ENCODE measurements at places on chromosomes 1 and 21. TPM values are rescaled to one million over a fixed set of nuclear protein-coding genes. Genes with fewer than 3 reads are reported as not detected.

DNA sequence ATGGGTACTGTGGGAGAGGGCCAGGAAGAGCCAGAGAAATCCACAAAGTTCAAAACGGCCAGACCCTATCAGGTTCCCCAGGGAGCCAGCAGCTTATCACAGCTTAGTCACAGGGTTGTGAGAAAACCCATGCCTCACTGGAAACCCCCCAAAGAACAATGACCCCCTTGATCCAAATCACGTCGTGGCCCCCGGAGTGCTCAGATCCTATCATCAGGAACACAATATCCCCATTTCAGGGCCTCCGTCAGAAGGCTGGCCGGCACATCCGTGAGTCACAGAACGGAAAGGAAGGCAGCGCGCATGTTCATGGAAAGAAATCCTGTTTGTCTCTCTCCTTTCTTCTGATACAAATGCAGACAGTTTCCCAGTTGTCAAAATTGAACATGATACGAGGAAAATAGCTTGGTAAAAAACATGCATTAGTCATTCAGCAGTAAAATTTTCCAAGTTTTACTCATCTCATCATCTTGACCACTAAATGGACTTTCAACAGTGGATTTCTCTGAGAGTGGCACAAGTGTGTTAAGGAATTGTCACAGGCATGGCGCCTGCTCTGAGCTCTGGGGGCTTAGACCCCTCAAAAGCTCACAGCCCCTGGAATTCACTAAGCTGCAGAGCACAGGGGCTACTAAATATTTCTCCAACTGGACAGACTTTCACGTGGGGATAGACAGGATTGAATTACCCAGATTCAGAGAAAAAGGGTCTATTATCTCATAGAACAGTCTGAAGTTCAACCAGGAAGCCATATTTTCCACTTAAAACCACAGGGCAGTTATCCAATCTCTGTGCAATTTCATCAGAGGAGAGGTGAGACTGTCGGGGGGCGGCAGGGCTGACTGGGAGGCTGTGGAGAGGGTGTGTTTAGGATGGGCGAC lies 124.8 kb downstream of the RIPK4 start:
- H3K27ac ChIP-seq: no peak overlapping the region
- DNase-seq: no peak
- H3K4me1 ChIP-seq: no peaks in the 10 kb centered on the region

DNA sequence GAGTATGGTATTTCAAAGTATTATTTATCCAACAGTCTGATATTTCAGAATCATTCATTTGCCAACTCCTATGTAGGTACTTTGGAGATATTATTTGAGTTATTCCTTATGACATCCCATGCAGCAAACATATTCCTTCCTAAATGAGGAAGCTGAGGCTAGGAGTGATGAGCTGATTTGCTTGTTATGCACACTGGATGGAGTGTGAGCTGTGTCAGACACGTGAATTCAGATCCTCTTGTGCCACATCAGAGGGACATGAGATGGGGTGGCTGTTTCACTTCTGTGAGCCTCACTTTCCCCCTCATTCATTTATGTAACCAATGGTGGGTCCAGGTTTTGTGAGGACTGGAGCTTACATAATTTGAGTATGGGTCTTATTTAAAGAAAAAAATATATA lies 215.9 kb downstream of the DISC1 start:
- no peak for DNase-seq
- H3K27me3 ChIP-seq: no peaks in the 10 kb centered on the region
- peaks cover 7% of the 10 kb centered on the region for H3K4me1 ChIP-seq
- no peak overlapping the region for H3K4me3 ChIP-seq

DNA sequence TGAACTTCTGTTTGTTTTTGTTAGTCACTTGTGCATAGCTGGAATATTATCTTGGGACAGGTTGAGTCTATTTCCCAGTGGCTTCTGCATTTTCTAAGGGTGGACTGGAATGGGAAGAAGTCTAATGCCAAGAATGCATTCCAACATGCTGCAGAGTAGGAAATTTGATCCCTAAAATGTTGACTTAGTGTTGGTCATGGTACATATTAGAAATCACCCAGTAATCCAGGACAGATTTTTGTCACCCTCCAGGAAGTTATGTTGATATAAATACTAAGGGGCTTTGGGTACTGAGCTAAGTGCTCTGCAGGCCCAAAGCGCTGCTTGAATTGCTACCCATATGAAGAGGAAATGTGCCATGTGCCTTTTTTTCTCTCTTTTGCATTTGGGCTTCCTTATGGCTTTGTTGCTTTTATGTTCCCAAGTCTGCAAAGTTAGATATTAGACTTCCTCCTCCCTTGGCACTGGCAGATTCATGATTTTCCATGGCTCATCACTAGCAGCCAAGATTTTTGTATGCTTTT lies 10.0 kb downstream of the ARID1A start:
- peaks cover 33% of the 10 kb centered on the region for H3K4me1 ChIP-seq
- peaks cover 48% of the 10 kb centered on the region for H3K36me3 ChIP-seq
- peak overlapping the region; percentile 43 for H3K27ac ChIP-seq
- no peak for DNase-seq

Gene CSTB
- total RNA-seq: 55.8 TPM

DNA sequence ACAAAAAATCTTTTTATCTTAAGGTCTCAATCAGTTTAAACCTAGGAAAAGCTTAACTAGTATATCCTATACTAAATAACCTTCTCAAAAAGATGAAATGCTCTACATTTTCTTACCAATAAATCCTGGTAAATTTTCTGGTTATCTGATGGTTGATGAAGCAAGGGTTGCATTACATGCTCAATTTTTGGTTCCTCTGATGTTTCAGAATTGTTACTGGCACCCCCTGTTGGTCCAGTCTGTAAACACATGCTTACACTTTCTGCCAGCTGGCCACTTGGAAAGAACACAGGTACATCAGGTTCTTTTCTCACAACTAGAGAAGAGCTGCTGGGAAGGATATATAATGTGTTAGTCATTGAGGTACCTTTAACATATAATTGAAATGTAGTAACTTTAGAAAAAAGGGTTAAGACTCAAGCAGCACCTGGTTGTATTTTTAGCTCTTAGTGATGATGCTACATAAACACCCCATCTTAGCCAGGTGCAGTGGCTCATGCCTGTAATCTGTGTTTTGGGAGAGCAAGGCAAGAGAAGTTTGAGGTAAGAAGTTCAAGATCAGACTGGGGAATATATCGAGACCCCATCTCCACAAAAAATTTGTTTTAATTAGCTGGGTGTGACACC lies 30.9 kb upstream of the TAL1 start:
- DNase-seq: peak; percentile 39
- no peak overlapping the region for H3K4me3 ChIP-seq

Gene LMX1A
- total RNA-seq: not detected

- no peak within 1 kb of the TSS for H3K4me3 ChIP-seq
- DNase-seq: no peak
- H3K27ac ChIP-seq: no peak within 1 kb of the TSS
- peaks cover 4% of the 10 kb centered on the region for H3K4me1 ChIP-seq
- peaks cover 12% of the 10 kb centered on the region for H3K27me3 ChIP-seq
Measured at GRCh38 chr1:157551694-157552693, at the start of gene FCRL5. Gene FCRL5 (minus strand): TSS chr1:157552515. CDS start chr1:157552362, 153 bp downstream.

Gene ACKR1
- not detected for total RNA-seq

Gene KLF17
- total RNA-seq: not detected

DNA sequence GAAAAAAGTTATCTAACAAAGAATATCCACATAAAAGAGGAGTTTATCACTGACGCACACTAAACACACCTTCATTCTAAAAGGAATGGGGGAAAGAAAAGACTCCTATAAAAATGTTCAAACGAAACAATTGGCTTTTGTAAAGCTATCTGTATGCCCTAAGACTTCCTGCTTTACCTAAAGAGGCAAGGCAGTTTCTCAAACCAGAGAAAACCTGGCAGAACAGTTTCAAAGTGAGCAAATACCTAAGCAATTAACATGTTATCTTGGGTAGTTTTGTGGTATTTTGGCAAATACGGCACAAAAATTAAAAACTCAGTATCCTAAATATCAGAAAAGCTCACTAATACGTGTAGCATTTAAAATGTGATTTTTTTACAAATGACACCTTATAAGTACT lies 1.9 kb downstream of the PUM1 start:
- peaks cover 24% of the 10 kb centered on the region for H3K4me1 ChIP-seq
- peaks cover 35% of the 10 kb centered on the region for H3K36me3 ChIP-seq
- no peaks in the 10 kb centered on the region for H3K27me3 ChIP-seq
- peak overlapping the region; percentile 96 for H3K27ac ChIP-seq

DNA sequence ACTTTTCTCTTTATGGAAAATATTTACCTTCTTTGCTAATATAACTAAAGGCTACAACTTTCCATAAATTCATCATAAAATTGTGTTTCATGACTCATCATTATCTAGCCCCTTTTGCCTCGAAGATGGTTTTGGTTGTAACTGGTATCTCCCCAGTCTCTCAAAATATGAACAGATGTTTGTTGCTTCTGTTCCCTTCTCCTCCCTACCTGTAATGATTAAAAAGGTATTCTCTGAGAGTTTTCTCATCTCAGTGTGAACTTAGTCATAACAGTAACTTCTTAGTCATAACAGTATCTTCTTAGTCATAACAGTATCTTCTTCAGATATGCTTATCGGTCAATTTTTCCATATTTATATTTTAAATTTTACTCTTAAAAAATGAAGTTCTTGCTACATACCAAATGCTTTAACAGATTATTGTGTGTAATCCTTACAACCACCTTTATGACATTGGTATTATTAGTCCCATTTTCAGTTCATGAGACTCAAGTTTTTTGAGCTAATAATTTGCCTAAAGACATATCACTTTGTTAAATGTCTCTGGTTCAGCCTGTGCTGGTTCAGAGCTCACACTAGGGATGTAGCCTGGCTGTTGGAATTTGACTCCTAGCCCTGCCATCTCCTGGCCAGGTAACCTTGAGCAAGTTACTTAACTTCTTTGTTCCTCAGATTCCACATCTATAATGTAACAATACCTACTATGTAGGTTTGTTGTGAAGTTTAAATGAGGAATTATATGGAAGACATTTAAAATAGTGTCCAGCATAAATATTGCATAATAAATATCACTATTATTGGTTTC lies 32.6 kb downstream of the ATP1B1 start:
- H3K4me1 ChIP-seq: peaks cover 12% of the 10 kb centered on the region
- H3K36me3 ChIP-seq: peaks cover 5% of the 10 kb centered on the region
- H3K27ac ChIP-seq: peak overlapping the region; percentile 56

GRCh38 chr1:209029737-209030136 lies 553.8 kb upstream of the CAMK1G start:
- H3K27ac ChIP-seq: no peak overlapping the region
- H3K27me3 ChIP-seq: no peaks in the 10 kb centered on the region
- H3K36me3 ChIP-seq: no peaks in the 10 kb centered on the region
- no peak overlapping the region for H3K4me3 ChIP-seq
- H3K4me1 ChIP-seq: no peaks in the 10 kb centered on the region

DNA sequence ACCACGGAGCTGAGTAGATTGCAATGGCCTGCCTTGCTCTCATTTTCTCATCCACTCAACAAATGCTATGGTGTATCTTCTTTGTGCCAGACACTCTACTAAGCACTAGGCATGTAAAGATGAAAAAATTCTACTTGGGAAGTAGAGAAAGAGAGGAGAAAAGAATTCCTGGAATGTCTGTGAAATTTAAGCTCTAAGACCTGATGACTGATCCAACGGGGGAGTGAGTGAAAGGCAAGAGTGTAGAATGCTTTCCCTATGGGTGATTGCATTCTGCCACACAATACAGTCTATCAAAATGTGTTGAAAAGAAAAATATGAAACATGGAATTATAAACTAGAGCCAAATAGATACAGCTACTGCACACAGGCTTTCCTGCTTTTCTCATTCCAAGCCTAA lies 82.3 kb downstream of the CYYR1 start:
- no peak overlapping the region for H3K4me3 ChIP-seq
- no peaks in the 10 kb centered on the region for H3K27me3 ChIP-seq
- no peak for DNase-seq
- no peak overlapping the region for H3K27ac ChIP-seq
- H3K4me1 ChIP-seq: no peaks in the 10 kb centered on the region

GRCh38 chr1:38579056-38579455 lies 280.5 kb downstream of the RRAGC start:
- no peaks in the 10 kb centered on the region for H3K36me3 ChIP-seq
- peaks cover 53% of the 10 kb centered on the region for H3K27me3 ChIP-seq
- H3K27ac ChIP-seq: no peak overlapping the region
- no peak overlapping the region for H3K4me3 ChIP-seq
- H3K4me1 ChIP-seq: peaks cover 6% of the 10 kb centered on the region

GRCh38 chr1:229991724-229992333 lies 75.2 kb upstream of the GALNT2 start:
- no peak overlapping the region for H3K4me3 ChIP-seq
- no peaks in the 10 kb centered on the region for H3K36me3 ChIP-seq
- DNase-seq: no peak

- H3K27ac ChIP-seq: no peak overlapping the region
- no peak for DNase-seq
- H3K4me1 ChIP-seq: no peaks in the 10 kb centered on the region
Measured at GRCh38 chr1:20399196-20399595, 86.8 kb downstream of the CAMK2N1 start.

Gene GCSAML
- 0.43 TPM for total RNA-seq

Gene CHIA
- not detected for total RNA-seq

Gene ERICH3
- not detected for total RNA-seq

- no peak overlapping the region for H3K4me3 ChIP-seq
- H3K27me3 ChIP-seq: peaks cover 31% of the 10 kb centered on the region
- H3K27ac ChIP-seq: no peak overlapping the region
- no peak for DNase-seq
- peaks cover 8% of the 10 kb centered on the region for H3K4me1 ChIP-seq
Measured at GRCh38 chr1:184379111-184379752, 7.6 kb upstream of the C1orf21 start.

- H3K27ac ChIP-seq: no peak overlapping the region
- H3K27me3 ChIP-seq: peaks cover 16% of the 10 kb centered on the region
- no peaks in the 10 kb centered on the region for H3K36me3 ChIP-seq
- DNase-seq: no peak
- no peak overlapping the region for H3K4me3 ChIP-seq
- H3K4me1 ChIP-seq: peaks cover 9% of the 10 kb centered on the region
Measured at GRCh38 chr1:234262007-234262753, 111.1 kb upstream of the COA6 start.

DNA sequence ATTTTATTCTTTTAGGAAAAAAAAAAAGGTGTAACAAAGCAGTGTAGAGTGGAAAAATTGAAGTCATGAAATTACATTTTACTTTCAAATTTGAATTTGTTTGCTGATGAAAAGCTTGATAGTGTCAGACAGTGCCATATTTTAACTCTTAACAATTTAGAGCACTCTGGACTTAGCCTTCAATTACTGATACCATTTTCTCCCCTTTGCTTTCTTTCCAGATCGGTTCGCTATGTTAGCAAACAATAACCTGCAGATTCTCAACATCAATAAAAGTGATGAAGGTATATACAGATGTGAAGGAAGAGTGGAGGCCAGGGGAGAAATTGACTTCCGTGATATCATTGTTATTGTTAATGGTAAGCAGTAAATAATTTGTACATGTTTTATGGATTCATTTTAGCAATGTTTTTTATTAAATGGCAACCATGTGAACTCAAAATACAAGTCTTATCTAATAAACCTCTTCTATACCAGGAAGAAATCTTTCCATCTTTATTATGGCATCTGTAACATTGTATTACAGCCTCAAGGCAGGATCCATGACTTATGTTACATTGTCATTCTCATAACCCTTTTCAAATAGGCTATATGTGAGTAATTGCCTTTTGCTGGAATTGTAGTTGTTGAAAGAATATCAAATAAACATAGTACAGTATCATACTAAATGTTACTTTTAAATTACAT lies 293.8 kb downstream of the NCAM2 start:
- no peak overlapping the region for H3K27ac ChIP-seq
- DNase-seq: no peak
- no peaks in the 10 kb centered on the region for H3K27me3 ChIP-seq
- H3K4me1 ChIP-seq: no peaks in the 10 kb centered on the region
- H3K4me3 ChIP-seq: no peak overlapping the region
- no peaks in the 10 kb centered on the region for H3K36me3 ChIP-seq

All from activated T-helper 2 cell treated with anti-CD3 and anti-CD28 coated beads, Interferon-gamma antibody, Interleukin-2, Interleukin-4, amounts not matched to agents 10 μg/mL and 5 μg/mL and 100 μg/mL, durations not matched to agents 14 hours and 24 hours and 36 hours (primary cell).